ENCODE measurements at places on chromosomes 7 and 10.

GRCh38 chr7:120988591-120989256 is at the start of gene CPED1:
Gene CPED1 (plus strand): TSS chr7:120988711. CDS start chr7:120989622, 911 bp downstream.
- DNase-seq: peak; percentile 81

DNA sequence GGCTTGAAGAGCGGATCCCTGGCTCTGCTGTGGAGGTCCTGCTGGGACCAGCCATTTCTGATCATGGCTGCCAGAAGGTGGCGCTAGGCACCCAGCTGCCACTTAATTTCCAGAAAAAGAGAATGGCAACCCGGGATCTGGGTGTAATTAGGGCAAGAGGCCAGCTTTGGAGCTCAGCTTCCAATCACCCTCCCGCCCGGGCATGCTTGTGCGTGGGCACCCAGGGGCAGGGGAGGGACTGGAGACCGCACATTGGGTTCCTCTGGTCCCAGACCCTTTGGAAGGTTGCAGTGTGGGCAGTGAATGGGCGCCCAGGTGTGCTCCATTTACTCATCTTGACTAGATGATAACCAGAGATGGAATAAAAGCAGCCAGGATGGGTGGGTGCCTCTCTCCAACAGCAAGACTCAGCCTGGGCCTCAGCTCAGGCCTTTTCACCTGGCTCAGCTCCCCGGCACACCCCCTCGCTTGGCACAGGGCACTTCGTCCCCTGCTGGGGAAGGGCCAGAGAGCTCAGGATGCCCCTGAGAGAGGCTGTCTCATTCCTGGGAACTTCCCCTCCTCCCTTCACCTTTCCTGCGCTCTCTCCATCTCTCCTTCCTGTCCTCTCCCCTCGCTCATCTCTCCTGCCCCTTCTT is 14.7 kb downstream of the FAM241B start:
- DNase-seq: peak; percentile 57

DNA sequence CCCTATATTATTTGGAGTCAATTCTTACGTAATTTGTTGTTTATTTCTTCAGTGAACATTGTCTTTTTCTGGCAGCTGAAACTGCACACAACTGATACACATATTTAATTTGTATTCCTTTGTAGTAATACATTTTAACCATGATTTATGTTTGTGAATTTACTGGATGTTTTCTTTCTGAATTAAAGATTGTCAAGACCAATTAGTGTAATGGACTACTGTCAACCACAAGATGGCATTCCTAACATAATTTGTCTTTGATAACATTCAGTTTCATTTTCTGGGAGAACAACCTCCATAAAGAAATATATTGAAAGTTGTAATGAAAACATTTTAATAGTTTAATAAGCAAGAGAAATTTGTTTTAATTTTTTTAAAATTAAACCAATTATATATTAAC is 10.1 kb downstream of the THNSL1 start:
- DNase-seq: no peak

DNA sequence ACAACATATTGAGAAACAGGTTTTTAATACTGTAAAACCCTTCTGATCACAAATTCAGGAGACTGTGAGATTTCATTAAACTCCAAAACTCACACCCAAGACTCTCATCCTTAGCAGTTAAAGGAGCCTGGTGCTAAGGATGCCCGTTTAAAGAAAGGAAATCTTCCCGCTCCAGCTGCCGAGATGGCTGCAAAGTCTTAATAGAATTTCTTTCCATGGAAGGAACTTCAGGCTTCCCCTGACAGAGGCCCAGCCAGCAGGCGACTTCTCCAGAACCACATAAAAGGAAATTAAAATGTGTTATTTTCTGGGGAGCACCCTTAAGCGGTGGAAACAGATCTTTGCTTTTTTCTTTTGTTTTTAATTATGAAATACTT is 104.7 kb upstream of the CHST15 start:
- no peak for DNase-seq

Measured in ACHN (cell line).